ENCODE measurements at places on chromosomes 11 and 22.

GRCh38 chr11:115930886-115931547 lies 426.8 kb upstream of the CADM1 start:
- no peaks in the 10 kb centered on the region for H3K4me1 ChIP-seq
- H3K36me3 ChIP-seq: no peaks in the 10 kb centered on the region
- H3K4me3 ChIP-seq: no peak overlapping the region
- no peak overlapping the region for H3K27ac ChIP-seq
- DNase-seq: no peak
- H3K27me3 ChIP-seq: peaks cover 36% of the 10 kb centered on the region

DNA sequence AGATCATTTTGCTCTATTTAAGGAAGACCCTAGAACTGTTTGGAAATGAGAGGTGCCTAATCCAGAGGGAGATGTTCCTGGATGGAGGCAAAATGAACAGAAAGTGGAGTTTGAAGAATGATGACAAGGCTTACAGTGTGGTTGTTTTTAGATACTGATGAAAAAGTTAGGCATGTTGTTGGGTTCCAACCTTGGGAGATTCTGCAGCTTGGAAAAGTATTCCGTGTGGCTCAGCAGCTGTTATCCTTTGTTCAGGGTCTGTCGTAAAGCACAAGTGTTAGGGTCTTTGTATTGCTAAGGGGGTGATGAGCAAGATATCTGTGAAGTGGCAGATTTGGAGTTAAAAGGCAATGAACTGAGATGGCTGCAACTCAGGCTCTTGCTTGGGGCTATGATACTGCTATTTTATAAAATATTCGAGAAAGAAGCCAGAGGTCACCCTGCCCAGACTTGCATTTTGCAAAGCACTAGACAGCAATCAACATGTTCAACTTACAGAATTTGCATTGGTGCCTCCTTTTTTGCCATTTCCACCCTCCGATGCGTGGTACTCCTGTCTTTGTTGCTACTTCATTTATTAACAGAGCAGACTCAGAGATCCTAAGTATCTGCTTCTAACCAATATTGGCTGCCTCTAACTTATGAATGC lies 45.3 kb upstream of the POGLUT3 start:
- peaks cover 9% of the 10 kb centered on the region for H3K36me3 ChIP-seq
- no peak for DNase-seq
- H3K27me3 ChIP-seq: no peaks in the 10 kb centered on the region
- H3K4me1 ChIP-seq: peaks cover 30% of the 10 kb centered on the region
- H3K4me3 ChIP-seq: no peak overlapping the region
- peak overlapping the region; percentile 40 for H3K27ac ChIP-seq

DNA sequence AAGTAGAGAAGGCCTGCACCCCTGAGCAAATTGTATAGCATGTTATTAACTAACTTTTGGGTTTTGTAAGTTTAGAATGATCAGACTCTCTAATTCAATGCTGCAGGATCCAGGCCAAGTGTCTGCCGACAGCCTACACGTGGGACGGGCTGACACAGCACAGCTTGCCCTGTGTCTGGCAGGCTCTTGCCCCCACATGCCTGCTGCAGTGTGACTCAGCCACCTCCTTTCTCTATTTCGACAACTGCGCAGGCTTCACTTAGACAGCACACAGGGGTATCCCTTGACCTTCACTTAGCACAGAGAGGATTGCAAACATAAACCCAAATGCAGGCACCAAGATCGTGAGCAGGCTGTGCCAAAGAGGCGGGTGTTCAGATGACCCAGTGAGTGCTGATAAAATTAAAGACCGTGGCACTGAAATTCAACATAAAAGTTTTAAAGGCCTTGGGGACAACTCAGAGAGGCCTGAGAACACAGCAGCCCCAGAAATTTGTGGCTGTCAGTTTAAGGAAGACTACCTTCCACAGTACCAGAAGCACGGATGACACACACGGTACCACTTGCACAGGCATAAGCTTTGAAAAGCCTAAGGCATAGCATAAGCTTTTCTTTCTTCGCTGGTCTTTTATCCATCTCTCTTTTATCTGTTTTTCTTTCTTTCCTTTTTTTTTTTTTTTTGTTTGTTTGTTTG lies 37.8 kb downstream of the SCN3B start:
- H3K4me3 ChIP-seq: no peak overlapping the region
- no peak for DNase-seq
- H3K27me3 ChIP-seq: no peaks in the 10 kb centered on the region
- no peaks in the 10 kb centered on the region for H3K4me1 ChIP-seq
- H3K27ac ChIP-seq: no peak overlapping the region

- DNase-seq: peak; percentile 39
- H3K4me1 ChIP-seq: peaks cover 5% of the 10 kb centered on the region
- H3K4me3 ChIP-seq: no peak overlapping the region
- H3K27ac ChIP-seq: no peak overlapping the region
- H3K27me3 ChIP-seq: peaks cover 15% of the 10 kb centered on the region
These were observed 883.9 kb downstream of the BRD1 start for GRCh38 chr22:48943567-48944432.

GRCh38 chr11:47264521-47264920 lies 5.4 kb upstream of the MADD start:
- no peak for DNase-seq
- H3K36me3 ChIP-seq: peaks cover 1% of the 10 kb centered on the region
- H3K27me3 ChIP-seq: no peaks in the 10 kb centered on the region
- H3K4me3 ChIP-seq: no peak overlapping the region
